D721Med (cell line): ENCODE measurements at places on chromosomes 2 and 18.

DNA sequence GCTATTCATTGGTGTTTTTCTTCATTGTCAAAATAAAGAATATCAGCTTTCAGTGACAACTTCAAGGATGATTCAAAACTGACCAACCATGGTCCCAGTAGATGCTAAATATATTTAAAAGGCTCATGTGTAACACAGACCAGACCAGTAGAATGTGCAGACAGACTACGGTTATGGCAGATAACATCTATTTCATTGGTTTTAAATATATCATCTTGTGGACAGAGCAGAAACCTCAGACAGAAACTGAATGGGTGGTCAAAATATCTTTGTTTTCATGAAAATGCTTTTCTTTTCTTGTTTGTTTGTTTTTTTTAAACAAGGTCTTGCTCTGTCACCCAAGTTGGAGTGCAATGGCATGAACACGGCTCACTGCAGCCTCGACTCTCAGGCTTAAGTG is 107.4 kb upstream of the CREB1 start:
- no peak for DNase-seq

- DNase-seq: no peak
Observed at GRCh38 chr2:106269591-106270291, 75.6 kb upstream of the UXS1 start.

- DNase-seq: no peak
Observed at GRCh38 chr2:3079959-3080948, 297.4 kb downstream of the EIPR1 start.

DNA sequence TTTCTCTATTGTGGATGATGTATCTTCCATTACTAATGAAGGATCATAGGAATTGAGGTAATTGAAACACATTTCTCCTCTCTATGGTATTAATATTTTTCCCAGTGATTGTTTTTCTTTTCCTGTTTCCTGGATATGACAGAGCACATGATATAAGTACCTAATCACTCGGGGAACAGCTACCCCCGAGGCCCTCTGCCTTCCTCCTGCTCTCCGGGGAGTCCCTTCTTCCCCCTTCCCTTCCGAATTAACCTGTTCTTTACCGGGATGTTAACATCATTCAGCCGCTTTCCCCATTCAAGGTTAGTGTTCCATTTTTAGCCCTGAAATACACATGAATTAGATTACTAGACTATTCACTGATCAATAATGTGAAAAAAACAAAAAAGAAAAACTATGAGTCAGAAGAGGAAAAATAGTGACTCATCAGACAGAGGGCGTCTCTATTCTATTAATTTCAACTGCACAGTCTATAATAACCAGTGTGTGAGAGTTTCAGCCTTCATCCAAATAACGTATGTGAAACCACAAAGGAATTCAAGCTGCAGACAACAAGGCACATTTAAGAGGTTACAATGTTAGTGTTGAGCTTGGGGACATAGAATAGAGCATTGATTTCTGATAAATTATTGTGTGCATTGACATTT is 450.8 kb downstream of the DLGAP1 start:
- no peak for DNase-seq

DNA sequence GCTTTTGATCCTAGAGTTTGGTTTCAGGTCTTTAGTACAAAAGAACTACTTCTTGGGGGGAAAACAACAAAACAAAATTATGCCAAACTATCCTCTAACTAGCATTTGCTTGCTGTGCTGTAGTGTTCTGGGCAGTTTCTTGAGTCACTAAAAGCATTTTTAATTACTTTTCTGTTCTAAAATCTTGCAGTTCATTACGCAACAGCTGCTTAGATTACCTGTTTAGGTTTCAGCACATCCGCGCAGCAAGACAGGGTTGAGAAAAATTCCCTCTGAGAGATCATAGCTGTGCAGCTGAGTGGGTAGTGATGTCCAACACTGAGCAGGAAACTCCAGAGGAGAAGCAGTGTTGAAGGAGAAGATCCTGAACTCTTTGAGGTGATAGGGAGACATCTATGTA is 9.0 kb downstream of the DAW1 start:
- DNase-seq: no peak

GRCh38 chr2:21454839-21455238 is 331.1 kb downstream of the TDRD15 start:
- DNase-seq: no peak

DNA sequence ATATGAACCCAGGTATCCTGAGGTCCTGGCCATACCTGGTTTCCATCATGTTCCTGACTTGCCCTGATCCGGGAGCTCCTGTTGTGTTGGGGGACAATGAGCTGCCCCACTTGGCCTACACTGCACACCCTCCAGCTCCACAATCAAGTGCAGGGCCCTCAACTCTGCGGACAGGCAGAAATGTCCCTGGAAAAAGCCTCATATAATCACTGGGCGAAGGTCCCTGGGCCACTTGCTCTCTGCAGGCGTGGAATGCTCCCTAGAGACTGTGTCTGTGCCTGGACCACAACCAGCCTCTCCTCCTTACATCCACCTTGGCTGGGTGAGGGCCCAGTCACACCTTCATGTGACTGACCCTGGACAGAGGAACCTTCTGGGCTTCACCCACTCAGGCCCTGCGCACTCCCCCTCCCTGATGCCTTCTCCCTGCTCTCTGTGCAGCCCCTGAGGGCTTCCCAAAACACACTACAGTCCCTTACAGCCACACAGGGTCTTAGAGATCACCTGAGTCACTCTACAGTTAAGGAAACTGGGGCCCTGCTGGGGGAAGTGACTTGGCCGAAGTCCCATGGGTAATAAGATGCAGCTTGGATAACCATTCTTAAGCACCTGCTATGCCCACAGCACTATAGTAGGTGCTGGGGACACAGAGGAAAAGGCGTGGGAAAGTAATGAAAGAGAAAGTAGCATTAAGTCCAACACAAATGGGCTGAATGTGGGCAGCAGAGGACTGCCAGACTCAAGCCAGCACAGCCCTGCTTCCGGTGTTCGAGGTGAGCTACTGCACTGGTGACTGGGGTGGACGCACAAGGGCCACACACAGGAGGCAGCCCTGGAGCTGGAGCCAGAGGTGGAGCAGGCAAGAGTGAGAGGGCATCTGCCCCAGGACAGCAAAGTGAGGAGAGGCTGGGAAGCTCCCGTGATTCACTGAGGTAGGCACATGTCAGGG is 9.8 kb downstream of the BOLA3 start:
- no peak for DNase-seq

DNA sequence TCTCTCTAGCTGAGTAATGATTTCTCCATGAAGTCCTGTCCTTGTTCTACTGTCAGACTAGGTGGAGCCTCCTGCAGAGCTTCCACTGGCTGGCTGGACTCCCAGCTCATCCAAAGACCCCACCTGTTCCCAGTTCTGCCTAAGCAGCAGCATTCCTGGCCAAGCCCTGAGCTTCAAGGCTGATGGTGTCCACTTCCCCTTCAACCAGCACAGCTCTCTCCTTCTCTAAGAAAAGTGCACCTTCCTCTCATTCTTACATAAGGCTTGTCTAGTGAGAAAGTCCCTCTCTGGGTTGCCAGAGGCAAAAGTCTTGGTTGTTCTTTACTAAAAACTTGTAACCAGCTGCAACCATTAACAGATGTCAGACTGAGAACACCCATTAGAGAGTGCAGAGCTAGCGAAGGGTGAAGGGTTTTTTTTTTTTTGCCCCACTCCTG is 58.9 kb downstream of the CXCR4 start:
- DNase-seq: no peak

DNA sequence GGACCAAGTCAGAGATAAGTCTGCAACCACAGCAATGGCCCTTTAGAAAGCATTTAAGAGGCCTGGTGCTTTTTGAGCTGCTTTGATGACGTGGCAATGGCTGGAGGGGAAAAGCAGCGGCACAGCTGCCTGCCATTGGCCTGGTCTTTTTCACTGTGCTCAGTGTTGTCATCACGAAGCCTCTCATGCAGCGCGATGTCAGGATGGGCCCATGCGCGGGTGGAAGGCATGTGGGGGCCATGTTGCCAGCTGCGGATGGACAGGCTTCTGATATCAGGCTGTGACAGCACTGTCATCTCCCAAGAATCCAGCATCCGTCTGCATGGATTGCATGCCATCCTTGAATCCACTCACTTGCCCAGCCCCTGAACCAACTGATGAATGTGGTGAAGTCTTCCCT is 204.5 kb downstream of the ACKR3 start:
- DNase-seq: no peak

DNA sequence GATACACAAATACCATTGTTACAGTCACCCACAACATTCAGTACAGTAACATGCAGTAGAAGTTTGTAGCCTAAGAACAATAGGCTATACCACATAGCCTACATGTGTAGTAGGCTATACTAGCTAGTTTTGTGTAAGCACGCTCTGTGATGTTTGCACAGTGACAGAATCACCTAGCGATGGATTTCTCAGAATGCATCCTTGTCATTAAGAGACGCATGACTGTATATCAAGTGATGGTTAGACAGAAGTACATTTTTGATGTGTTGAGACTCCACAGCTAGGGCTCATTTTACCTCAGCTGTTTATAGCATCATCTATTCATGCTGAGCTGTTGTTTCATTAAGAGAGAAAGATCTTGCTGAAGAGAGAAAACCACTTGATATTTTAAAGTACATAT is 19.4 kb downstream of the PLEKHA3 start:
- no peak for DNase-seq

- DNase-seq: no peak
Observed at GRCh38 chr2:64661741-64662169, 8.0 kb upstream of the SERTAD2 start.

- DNase-seq: no peak
Observed at GRCh38 chr2:144170179-144170578, 349.7 kb downstream of the ZEB2 start.

DNA sequence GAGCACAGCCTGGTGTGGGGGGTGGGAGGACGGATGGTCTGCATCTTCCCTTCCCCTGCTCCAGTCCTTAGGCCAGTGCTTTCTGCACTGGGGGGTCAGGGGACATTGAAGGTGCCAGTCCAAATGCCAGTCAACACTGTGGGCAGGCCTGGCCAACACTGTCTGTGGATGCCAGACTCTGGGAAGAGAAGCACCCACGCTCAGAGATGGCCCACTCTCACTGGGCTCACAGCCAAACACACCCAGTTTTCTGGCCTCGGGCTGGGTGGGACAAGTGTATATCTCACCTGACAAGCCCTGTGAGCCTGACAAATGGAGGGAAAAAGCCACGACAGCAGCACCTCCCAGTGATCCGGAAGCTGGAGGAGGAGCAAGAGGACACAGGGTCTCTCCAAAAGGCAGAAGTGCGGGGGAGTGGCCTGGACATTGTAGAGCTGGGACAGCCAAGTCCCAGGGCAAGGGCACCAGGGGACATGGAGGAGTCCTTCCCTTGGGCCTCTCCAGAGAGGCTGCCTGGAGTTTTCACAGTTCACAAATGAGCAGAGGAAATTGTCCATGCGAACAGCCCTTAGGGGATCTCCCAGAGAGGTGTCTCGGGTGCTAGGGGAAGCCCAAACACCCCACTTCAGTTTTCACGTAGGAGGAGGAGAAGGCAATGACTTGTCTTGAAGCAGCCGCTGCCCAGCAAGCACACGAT is 79.3 kb downstream of the SDC1 start:
- no peak for DNase-seq

DNA sequence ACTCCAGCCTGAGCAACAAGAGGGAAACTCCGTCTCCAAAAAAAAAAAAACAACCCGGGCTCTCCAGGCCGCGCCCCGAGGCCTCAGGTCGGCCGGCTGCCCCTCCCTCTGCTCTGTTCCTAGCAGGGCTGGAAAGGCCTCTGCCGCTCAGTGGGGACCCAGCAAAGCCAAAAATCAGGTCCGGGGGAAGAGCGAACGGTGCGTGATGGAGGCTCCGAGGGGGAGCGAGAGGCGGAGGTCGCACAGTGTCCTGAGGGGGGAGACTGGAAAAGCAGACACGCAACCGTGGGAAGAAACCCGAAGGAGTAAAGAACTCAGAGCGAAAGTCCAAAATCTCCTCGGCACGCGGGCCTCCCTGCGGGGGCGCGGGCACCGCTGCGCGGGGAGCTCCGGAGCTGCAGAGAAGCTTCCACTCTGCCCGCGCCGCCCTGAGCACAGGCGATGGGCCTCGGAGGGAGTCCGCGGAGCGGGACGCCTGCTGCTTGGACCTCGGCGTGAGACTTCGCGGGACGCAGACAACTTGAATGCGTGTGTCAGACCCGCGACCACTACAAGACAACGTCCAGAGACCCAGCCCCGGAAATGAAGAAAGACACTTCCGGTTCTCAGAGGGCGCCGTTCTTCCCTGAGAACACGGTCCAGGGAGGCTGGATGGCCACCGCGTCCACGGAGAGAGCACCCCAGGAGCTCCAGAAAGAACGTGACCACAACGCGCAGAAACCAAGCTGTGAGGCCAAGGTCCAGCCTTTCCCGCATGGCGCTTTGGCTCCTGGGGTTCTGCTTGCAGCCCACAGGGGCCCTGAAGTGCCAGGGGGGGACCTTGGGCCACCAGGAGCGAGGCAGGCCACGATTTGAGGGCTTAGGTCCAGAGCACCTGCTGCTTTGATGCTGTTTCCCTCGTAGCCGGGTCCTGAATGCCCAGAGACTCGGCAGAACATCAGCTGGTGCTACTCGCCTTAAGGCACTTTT is 219.8 kb downstream of the DPP10 start:
- no peak for DNase-seq

DNA sequence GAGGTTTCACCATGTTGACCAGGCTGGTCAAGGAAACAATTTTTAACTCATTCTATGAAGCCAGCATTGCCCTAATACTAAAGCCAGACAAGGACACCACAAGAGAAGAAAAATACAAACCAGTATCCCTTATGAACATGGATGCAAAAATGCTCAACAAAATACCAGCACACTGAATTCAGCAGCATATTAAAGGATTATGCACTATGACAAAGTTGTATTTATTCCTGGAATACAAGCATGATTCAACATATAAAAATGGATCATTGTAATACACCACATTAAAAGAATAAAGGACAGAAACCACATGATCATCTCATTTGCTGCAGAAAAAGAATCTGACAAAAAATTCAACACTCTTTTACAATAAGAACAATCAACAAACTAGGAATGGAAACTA is 138.7 kb downstream of the RAB3GAP1 start:
- DNase-seq: no peak

DNA sequence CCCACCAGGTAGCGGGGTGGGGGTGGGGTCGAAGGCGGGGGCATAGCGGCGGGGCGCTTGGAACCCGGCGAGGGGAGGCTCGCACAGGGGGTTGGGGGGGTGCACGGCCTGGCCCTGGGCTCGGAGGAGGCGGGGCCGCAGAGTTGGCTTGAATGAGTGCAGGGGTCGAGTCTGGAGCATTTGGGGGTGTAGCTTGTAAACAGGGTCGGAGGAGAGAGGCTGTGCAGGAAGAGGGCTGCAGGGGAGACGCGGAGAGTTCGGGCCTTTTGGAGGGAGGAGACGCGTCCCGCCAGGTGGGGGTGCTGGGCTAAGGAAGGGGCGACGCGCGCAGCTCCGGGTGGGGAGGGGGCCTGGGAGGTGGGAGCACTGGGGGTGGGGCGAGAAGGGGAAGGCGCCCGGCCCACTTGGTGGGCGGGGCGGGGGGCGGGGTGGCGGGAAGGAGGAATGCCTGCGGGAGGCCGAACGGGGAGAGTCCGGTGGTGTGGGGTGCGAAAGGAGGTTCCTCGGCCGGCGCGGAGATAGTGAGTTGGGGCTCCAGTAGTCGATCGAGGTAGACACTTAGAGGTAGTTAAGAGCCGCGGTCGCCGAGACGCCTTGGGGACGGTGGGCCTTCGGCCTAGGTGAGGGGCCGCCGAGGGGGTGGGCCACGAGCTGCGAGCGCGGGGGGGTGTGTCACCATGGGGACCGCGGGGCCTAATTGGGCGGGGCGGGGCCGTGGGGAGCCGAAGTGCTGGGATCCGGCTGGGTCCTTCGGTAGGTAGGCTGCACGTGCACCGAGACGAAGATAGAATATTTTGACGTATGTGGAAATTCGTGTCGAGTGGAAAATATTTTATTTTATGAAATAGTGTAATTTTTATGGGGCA is 774 bp downstream of the MSH6 start:
- DNase-seq: peak; percentile 28
